ENCODE measurements at places on chromosomes 1 and 21.
A peak's percentile ranks its signal among the peaks of the same experiment; 100 is the strongest.

- no peak for DNase-seq
These were observed 1.3 kb downstream of the CATSPER4 start for GRCh38 chr1:26191739-26192138.

GRCh38 chr1:110428946-110429345, 21.5 kb upstream of the LAMTOR5 start:
- DNase-seq = no peak

DNA sequence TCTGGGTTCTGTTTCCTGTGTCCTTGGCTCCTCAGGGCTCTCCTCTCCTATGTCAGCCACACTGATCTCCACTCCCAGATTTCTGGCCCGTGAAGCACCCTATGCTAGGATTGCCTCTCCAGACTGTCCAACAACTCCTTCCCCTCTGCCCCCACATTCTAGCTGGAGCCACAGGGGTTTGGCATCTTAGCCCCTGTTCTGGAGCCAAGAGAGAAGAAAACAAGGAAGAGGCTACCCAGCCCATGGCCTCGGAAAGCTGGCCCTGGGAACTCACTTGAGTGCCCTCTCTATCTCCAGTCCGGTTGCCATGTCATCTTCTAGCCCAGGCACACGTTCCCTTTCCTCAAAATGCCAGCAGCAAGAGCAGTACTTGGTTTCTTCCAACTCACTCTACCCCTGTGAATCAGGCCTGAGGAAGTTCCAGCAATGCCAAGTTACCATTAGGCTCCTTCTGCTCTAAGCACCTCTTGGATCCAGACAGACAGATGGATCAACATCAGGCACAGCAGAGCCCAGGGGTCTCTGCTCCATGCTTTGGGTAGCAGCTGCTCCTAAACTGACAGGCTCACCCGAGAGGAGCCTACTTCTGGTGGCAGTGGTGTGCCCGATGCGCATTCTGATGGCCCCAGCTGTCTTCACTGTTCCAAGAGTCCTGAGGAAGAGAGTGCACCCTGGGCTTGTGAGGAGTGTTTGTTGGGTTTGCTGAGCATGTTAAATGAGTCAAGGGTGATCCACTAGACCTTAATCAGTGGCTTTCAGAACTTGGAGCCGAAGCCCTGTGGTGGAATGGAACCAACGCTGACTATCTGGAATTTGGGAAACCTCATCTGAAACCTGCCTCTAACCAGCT, 11.6 kb upstream of the GPR61 start:
- DNase-seq = no peak

- DNase-seq = no peak
These were observed 3.4 kb upstream of the LAMC1 start for GRCh38 chr1:183019860-183020259.

- DNase-seq = no peak
These were observed 256.0 kb upstream of the TMEM51 start for GRCh38 chr1:14897547-14897946.

DNA sequence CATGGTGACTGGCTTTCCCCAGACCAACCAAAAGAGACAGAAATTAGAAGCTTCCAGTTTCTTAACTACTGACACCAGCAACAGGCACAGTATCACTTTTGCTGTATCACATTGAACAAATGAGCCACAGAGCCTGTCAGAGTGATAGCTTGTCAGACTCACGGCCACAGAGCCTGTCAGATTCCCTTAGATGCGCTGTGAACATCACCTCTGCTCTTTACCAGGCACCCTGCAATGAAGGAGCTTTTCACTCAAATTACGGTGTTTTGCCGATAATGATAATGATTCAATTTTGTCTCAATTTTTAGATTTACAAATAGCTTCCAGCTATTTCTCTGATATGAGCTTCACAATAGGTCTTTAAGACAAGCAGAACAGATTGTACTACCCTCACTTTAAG, 107.9 kb upstream of the GNG12 start:
- no peak for DNase-seq

DNA sequence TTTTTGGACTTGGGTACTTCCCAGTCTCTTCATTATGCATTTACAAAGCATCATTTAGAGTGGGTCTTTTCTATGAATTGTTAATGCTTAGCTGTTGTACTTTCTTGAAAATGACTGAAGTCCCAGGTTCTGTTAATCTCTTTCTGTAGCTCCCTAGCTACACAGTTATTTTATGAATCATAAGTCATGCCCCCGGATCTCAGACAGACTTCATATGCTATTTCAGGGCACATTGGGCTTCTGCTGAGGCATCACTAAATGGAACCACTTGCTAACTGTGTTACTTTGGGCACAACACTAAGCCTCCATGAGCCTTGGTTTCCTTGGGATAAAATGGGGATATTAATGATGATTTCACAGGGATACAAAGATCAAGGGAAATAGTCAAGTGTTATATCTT, 55.5 kb upstream of the RBM15 start:
- no peak for DNase-seq

DNA sequence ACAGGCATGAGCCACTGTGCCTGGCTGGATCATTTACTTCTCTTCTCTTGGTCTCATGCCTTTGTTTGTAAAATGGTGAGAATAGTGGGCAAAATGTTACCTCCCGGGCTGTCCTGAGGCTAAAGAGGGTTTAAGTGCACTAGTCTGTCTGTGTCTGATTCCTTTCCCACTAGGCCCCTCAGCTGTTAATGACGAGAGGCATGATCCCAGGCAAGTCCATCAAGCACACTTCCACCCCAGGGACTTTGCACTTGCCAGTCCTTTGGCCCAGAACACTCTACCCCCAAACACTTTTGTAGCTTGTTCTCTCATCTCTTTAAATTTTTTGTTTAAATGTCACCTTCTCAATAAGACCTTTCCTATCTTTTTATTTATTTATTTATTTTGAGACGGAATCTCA, 13.8 kb upstream of the EPB41 start:
- DNase-seq = no peak

- no peak for DNase-seq
These were observed 4.5 kb downstream of the URB1 start for GRCh38 chr21:32388306-32388705.

DNA sequence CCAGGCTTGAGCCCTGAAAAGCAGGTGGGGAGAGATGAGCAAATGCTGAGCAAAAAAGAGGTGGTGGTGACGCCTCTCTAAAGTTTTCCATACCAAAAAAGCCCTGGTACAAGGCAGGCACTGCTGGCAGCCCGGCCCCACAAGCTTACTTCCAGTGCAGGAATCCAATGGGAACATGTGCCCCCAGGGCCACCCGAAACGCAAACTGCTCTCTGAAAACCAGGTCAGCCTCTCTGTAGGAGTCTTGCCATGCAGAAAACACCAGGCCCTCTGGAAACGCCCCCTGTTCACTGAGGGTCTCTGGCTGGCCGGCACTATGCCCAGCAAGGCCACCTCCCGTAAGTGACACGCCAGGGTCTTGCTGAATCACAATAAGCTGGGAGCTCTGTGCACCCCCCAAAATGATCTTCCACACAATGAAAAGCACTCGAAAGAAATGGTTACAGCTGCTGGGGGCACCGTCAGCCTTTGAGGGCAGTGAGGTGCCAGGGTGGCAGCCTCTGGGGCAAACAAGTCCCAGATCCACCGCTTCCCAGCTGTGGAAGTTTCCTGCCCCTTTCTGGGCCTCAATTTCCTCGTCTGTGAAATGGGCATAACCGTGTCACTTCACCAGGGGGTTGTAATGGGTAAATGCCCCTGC, 170.5 kb downstream of the TOMM20 start:
- DNase-seq = no peak

DNA sequence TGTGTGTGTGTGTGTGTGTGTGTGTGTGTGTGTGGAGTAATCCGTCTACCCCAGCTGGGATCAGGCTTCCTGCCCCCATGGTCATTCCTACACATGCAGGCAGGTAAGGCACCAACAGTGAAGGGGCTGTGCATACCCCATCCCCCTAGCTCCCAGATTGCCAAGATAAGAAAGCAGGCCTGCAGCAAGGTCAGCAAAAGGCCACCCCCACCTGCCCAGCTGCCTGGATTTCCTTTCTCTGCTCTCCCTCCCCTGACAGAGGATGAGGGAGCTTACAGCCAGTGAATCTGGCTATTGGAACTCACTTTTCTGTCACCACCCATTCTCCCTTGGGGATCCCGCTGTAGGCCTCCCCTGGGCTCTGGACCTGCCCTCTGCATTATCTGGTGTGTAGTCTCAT, 7.9 kb downstream of the ALX3 start:
- DNase-seq = no peak

DNA sequence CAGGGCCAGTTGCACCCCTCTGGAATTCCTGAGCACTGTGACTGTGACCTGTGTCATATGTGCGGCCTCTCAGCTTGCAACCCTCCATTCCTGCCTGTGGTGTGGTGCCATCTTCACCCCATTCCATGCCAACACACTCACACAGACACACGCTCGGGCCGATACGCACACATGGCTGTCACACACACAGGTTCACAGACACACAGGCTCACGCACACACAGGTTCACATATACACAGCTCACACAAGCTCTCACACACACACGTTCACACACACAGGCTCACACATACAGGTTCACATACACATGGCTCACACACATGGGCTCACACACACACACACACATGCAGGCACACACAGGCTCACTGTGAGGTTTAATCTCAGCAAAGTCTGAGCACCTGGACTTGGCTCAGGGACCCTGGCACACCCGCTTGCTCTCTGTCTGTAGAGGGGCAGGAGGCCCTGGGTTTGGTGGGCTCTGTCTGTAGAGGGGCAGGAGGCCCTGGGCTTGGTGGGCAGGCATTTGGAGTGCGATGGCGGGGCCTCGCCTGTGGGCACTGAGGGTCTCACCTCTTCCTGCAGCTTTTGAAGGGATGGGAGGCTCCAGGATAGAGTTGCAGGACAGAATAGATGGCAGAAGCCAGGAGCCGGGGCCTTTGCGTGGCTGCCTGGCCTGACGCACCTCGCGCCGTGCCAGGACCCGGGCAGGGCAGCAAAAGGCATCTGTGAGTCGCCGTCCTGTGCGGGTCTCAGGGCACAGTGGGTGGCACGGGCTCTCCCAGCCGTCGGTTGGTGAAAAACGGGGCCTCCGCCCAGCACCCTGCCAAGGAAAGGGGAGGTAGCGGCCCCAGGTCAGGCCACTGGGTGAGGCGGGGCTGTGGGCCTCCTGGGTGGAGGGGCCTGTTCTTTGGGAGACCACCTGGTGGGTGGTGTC, 17.1 kb downstream of the COL18A1 start:
- DNase-seq = no peak

DNA sequence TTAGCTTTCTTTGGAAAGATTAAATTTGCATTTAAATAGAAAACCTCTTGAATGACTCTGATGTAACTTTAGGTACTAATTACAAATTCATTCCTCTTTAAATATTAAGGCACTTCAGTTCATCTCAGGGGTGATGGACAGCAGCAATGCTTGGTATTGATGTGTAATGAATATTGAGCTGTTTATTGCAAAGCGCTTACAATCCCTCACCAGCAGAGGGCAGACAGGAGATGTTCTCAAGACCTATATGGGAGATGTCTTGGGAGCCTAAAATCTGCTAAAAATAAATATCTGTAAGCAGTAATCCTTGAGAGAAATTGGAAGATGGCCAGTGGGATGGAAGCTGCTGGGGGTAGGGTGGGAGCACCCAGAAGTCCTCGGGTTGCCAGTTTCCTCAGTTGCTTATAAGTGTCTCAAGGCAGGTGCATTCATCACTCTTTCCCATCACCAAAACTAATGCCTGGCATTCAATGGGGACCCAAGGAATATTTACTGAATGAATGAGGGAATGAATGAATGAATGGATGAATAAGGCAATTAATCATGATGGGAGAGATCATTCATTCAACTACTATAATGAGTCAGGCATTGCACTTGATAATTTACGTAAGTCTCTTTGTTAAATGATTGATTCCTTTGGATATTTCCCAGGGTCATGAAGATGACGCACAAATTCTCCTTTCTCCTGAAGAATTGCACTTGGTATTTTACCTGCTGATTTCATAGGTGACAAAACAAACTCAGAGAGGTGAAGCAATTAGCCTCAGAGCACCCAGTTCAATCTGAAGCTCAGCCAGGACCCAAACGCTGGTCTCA, 2.3 kb downstream of the KLHDC8A start:
- DNase-seq = peak; percentile 78

- DNase-seq = no peak
These were observed 60.6 kb upstream of the ETV3 start for GRCh38 chr1:157198619-157199420.

DNA sequence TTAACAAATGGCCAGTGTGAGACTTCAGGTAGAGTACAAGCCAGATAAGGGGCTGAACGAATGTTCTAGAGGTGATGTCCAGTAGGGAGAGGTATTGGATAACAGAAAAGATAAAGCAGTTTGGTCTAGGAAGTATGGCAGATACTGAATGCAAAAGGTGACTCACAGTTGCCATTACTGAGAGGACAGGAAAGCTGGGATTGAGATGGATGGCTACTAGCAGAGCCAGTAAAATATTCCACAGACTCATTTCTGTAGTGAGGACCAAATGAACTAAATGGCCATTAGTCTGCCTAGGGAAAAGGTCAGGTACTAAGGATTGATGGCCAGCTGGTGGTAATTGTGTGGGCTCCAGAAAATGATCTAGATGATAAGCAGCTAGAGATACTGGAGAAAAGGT, 11.5 kb downstream of the MACO1 start:
- no peak for DNase-seq

DNA sequence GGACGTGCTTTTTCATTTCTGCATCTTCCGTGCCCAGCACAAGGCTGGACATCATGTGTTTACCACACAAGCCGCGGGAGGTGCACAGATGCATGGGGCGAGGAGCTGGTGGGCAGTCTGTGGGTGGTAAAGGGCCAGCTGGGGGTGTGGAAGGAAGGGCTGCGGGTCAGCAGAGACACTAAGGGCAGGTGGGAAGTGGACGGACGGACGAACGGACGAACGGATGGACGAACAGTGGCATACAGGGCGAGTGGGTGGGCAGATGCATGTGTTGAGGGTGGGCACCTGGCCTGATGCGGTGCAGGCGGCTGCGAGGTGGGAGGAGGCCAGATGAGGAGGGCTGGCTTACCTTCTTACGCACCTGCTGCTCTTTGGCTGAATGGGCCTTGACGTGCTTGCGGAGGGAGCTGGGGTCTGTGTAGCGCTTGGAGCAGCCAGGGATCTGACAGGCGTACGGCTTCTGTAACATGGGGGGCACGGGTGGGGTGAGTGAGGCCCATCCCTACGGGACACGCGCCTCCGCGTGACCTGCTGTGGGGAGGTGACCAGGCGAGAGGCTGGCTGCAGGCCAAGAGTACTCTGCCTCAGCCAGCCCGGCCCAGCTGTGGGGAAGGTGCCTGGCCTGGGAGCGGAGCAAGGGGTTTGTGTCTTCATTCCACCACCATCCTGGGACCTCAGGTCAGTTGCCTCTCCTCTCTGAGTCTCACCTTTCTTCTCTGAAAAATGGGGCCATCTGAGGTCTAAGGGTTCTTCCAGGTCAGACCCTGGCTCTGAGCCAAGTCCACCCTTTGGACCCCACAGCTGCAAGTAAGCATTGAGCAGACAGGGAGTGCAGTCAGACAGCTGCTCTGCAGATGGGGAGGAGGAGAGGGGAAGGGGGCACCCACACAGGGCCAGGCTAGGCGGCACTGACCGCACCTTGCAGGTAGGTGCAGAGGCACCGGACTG, 65.5 kb downstream of the DMRTB1 start:
- no peak for DNase-seq

GRCh38 chr21:43733529-43734071, 14.7 kb downstream of the PDXK start:
- DNase-seq = no peak

GRCh38 chr1:164765557-164765956, 206.6 kb downstream of the PBX1 start:
- no peak for DNase-seq
